ENCODE measurements at places on chromosomes 4 and X.

- no peak for DNase-seq
These were observed 31.9 kb downstream of the ANAPC10 start for GRCh38 chr4:145066063-145066501.

DNA sequence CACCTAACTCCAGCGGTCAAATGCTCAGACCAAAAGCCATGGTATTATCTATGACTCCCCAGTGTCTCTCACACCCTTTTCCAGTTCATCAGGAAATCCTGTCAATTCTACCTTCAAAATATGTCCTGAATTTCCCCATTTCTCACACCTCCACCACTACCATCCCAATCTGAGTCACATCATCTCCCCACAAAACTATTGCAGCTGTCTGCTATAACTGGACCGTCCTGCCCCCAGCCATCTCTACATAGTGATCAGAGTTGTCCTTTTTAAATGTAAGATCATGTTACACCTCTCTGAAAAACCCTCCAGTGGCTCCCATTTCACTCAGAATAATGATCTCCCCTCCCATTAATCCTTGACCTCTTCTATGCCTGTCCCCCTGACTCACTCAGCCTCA is 6.8 kb upstream of the ODAPH start:
- no peak for DNase-seq

- DNase-seq, result no peak
These were observed 149.8 kb upstream of the NOCT start for GRCh38 chr4:138865765-138866164.

DNA sequence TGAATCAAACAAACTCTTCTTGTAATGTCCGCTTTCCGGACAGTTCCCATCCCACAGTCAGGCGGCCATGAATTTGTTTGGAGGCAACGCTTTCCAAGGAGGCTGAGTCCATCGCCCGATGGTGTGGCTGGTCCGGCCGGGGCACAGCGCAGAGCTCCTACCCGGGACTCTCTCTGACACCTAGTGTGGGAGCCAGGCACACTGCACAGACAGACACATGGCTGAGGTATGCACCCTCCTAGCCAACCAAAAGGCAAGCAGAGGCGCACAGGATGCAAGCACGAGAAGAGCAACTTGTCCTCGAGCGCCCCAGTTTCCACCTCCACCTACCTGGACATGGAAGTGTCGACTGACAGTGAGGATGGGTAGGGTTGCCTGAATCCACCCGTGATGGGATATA is 87.5 kb downstream of the LEF1 start:
- DNase-seq, result no peak

- DNase-seq, result peak; percentile 60
These were observed 46.4 kb upstream of the PARM1 start for GRCh38 chr4:74886484-74886883.

GRCh38 chr4:108152980-108153379 is 15.8 kb downstream of the LEF1 start:
- no peak for DNase-seq

- no peak for DNase-seq
These were observed 545.6 kb upstream of the LCORL start for GRCh38 chr4:18566970-18567799.

DNA sequence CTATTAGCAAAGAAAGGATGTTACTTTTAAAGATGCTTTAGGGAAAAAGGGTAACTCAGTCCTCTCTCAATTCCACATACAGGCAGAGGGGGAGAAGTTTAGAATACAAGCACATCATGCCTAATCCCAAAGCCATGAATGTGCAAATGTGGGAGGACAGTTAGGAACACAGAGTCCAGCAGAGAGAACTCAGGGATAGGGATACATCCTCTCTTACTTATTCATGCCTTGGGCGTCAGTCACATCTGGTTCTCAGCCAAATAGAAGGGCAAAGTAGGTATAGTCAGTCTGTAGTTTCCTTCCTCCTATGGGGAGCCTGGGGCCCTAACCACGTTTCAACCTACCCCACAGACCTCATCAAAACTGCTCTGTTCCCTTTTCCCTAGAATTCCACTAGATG is 87.8 kb downstream of the GRIA3 start:
- DNase-seq, result no peak

- DNase-seq, result no peak
These were observed 87.2 kb downstream of the CLDN34 start for GRCh38 chrX:10054396-10054795.

DNA sequence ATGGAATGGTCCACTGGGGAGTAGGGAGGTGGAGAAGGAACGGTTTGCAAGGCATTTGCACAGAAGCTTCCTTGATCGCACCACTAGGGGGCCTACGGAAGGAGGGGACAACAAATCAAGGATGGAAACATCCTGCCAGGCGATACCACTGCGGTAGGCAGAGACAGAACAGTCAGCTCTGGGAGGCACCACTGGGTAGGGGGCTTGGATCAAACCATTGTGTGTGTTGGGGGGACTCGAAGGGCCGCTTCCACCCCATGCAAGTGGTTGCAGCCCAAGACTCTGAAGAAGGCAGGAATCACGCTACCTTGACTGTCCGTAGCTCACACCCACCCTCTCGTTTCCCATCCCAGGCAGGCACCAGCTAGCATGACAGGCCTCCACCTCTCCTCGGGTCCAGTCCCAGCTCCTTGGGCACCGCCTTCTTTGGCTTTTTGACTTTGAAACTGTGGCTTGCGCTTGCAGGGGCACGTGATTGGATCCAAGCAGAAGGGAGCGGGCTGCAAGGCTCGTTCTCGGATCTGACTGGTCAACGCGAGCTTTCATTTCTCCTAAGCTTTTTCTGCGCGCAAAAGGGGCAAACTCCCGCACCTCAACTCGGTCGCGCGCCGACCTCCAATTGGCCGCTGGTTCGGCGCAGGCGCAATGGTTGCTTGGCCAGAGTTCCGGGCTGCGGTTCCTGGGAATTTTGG is 28.4 kb downstream of the GAGE1 start:
- DNase-seq, result no peak

- DNase-seq, result peak; percentile 61
These were observed 813 bp downstream of the DIAPH2 start for GRCh38 chrX:96685210-96686099.

- peak; percentile 65 for DNase-seq
These were observed 53.2 kb downstream of the C4orf51 start for GRCh38 chr4:145732895-145733880.

- DNase-seq, result no peak
These were observed 120.6 kb downstream of the REELD1 start for GRCh38 chr4:146334862-146335449.

DNA sequence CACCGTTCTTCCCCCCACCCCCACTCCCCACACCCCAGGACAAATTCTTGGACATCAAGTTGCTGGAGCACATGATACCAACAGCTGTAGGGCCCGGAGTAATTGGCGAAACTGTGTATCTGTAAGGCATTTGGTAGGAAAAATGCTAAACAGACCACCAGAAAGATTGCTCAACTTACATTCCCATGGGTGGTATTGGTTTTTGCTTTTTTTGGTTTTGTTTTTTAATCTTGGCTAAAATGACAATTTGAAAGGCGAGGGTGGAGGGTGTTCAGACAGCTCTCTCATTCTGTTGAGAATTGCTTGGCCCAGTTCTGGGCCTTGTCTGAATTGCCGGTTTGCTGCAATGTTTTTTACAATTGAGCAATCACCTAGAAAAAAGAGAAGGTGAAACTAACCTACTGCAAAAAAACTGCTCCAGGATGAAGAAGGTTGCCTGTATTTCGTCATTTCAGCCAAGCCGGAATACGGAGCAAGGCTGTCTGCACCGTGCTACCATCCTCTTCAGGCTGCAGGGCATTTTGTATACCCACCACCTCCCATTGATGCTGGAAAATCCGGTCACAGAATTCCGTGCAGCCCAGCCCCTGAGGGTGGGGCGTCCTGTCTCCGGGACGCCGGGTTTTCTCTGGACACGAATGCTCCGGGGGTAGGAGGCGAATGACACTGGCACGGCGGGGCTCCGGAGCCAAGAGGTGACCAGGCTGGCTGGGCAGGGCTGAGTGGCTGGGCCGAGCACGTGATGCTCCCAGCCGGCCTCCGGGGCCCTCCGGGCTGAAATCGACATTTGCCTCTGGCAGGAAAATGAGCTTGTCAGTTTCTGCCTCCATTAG is at the start of gene CLCN4:
Gene CLCN4, plus strand, starts transcription at position 777 of the 833 bp plus-strand sequence. CDS start 28,058 bp downstream, outside the sequence.
- DNase-seq, result peak; percentile 80

- no peak for DNase-seq
These were observed 28.7 kb downstream of the PDLIM5 start for GRCh38 chr4:94480362-94480951.

GRCh38 chr4:56705966-56706365 is 24.9 kb upstream of the HOPX start:
- DNase-seq, result no peak

DNA sequence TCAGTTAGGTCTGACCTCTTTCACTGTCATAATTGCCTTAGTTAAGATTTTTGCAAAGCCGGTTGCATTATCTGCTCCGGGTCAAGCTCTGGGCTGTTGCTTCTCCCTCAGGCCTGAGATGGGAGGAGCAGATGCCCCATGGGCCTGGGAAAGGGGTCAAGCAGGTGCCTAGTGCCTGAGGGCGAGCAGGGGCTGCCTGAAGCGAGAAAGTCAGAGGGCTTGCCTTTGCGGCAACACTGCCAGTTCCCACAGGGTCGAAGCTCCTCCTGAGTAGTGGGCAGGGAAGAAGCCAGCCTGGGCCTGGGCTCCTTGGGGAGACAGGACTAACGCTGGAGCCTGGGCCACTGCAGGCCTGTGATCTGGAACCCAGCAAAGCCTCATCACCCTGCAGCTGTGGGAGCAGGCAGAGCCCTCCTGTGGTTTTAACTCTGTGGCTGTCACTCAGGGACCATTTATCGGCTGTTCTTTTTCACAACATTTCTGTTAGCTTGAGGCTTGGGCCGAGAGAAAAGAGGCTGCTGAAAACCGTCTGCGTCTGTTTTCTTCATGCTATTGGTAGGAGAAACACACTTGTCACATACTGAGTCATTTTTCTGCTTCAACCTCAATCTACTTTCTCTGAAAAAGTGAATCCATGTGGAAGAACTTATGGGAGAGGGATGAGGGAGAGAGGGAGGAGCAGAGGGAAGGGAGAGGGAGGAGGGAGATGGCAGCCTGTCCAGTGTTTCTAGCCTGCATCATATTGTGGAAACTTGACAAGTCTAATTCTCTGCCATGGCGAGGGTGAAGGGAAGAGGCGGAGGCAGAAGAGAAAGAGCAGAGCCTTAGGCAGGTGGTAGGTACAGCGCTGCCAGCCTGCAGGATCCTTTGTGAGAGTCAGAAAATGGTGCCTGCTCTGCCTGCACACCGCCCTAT is 68.4 kb downstream of the RHOH start:
- peak; percentile 68 for DNase-seq

- DNase-seq, result no peak
These were observed 500.2 kb downstream of the STIM2 start for GRCh38 chr4:27360790-27361267.

- DNase-seq, result no peak
These were observed 1145.6 kb upstream of the DIAPH2 start for GRCh38 chrX:95539041-95539440.

- DNase-seq, result peak; percentile 4
These were observed 58.6 kb upstream of the P2RY10 start for GRCh38 chrX:78886550-78886949.

GRCh38 chrX:42432552-42432951 is 345.4 kb downstream of the PPP1R2C start:
- DNase-seq, result no peak

- DNase-seq, result no peak
These were observed 35.9 kb downstream of the HHIP start for GRCh38 chr4:144681806-144682205.

- peak; percentile 3 for DNase-seq
These were observed 44.3 kb downstream of the IL21 start for GRCh38 chr4:122576261-122577188.

DNA sequence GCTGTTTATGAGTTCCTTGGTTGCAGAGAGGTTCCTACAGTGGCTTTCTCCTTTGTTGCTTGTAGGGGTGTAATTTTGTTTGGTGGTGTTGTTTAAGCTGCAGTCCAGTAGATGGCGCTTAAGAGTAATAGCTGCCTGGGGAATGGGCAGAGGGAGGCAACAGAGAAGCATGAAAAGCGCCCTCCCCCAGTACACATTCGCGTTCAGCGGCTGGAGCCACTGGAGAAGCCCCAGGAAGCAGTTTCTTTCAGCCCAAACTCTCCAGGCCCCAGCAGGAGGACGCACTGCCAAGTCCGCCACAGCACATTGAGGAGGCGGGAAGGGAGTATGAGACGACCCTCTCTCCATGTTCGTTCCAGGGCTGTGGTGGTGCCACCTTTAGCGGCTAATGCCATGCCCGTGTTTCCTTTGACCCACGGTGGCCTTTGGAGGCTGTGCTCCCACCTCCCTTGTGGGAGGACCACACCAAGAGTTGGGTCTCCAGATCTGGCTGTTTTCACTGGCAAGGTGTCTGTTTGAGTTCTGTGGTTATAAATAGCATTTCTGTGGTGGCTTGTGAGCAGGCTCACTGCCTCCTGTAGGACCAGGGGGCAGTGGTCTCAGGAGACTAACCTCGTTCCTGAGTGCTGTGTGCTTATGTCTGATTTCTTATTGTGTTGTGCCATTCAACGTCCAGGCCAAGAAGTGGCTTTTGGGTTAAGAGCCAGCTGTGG is 252.3 kb downstream of the ARHGAP10 start:
- peak; percentile 51 for DNase-seq

- no peak for DNase-seq
These were observed 108.3 kb upstream of the AR start for GRCh38 chrX:67435536-67435935.

- DNase-seq, result no peak
These were observed 295.2 kb upstream of the DIAPH2 start for GRCh38 chrX:96389281-96390047.

DNA sequence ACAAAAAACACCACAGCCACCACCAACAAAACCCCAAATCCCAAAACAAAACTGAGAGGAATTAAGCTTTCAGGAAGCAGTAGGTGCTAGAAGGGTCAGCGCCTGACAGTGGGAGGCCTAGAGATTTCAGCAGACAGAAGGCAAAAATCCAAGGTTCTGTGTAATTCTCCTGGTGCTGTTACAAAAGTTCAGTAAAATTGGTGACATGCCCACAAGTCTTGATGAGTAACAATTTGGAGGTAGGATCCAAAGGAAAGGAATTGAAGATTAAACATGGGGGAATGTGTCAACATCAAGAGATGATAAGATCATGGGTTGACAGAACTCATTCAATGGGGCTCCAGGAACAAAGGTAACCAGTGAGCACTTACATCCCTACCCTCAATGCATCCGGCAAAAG is 653.8 kb upstream of the CPEB2 start:
- DNase-seq, result no peak

DNA sequence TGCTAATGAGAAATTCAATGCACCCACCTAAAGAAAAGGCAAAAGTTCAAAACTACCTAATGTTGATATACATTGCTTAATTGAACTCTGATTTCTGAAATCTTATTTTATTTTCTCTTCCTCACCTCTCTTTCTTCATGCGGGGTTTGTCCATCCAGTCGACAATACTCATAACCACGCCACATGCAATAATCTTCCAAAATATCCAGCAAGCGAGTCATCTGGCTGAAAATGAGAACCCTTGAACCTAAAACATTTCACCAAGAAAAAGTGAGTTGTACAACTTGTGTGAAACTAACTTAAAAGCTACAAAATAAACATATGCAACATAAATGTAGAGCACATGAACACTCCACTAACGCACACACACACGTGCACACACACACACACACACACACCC is 26.7 kb downstream of the SMARCA1 start:
- no peak for DNase-seq
